Activated B cell treated with CpG ODN at 0.5 μM for 24 hours (primary cell): ENCODE measurements at places on chromosomes 11 and 22. TPM values are rescaled to one million over a fixed set of nuclear protein-coding genes. Genes with fewer than 3 reads are reported as not detected.

GRCh38 chr11:128345316-128345715 is 242.0 kb downstream of the ETS1 start:
- no peak overlapping the region for H3K27ac ChIP-seq
- no peaks in the 10 kb centered on the region for H3K27me3 ChIP-seq
- no peaks in the 10 kb centered on the region for H3K36me3 ChIP-seq
- DNase-seq = no peak
- H3K4me1 ChIP-seq = peaks cover 43% of the 10 kb centered on the region

GRCh38 chr11:113470233-113470632 is 5.0 kb downstream of the DRD2 start:
- DNase-seq = no peak
- H3K27me3 ChIP-seq = peaks cover 32% of the 10 kb centered on the region
- H3K36me3 ChIP-seq = no peaks in the 10 kb centered on the region
- no peak overlapping the region for H3K27ac ChIP-seq
- no peak overlapping the region for H3K4me3 ChIP-seq
- H3K4me1 ChIP-seq = peaks cover 4% of the 10 kb centered on the region

- no peak overlapping the region for H3K27ac ChIP-seq
- peaks cover 38% of the 10 kb centered on the region for H3K4me1 ChIP-seq
- DNase-seq = no peak
- H3K27me3 ChIP-seq = no peaks in the 10 kb centered on the region
Observed at GRCh38 chr11:100739666-100740065, 52.6 kb downstream of the ARHGAP42 start.

- no peak for DNase-seq
- H3K4me3 ChIP-seq = no peak overlapping the region
- H3K27me3 ChIP-seq = no peaks in the 10 kb centered on the region
- H3K4me1 ChIP-seq = no peaks in the 10 kb centered on the region
- H3K27ac ChIP-seq = no peak overlapping the region
Observed at GRCh38 chr11:132844956-132845696, 687.2 kb downstream of the OPCML start.

The HOATZ gene
- total RNA-seq = not detected in 2 replicates

GRCh38 chr11:70913715-70914231 is 338.6 kb downstream of the SHANK2 start:
- no peak overlapping the region for H3K27ac ChIP-seq
- H3K36me3 ChIP-seq = no peaks in the 10 kb centered on the region
- peaks cover 6% of the 10 kb centered on the region for H3K4me1 ChIP-seq
- no peak overlapping the region for H3K4me3 ChIP-seq
- peaks cover 21% of the 10 kb centered on the region for H3K27me3 ChIP-seq

- no peak overlapping the region for H3K4me3 ChIP-seq
- DNase-seq = no peak
- no peaks in the 10 kb centered on the region for H3K27me3 ChIP-seq
- peaks cover 63% of the 10 kb centered on the region for H3K4me1 ChIP-seq
- peak overlapping the region; percentile 83 for H3K27ac ChIP-seq
Observed at GRCh38 chr22:31342389-31343140, 3.6 kb downstream of the PATZ1 start.

The HBE1 gene
- not detected in 2 replicates for total RNA-seq

- H3K4me1 ChIP-seq = no peaks in the 10 kb centered on the region
- no peak overlapping the region for H3K4me3 ChIP-seq
- DNase-seq = no peak
- H3K36me3 ChIP-seq = no peaks in the 10 kb centered on the region
- no peak overlapping the region for H3K27ac ChIP-seq
- peaks cover 14% of the 10 kb centered on the region for H3K27me3 ChIP-seq
Observed at GRCh38 chr22:19634226-19634975, 79.9 kb upstream of the SEPTIN5 start.

DNA sequence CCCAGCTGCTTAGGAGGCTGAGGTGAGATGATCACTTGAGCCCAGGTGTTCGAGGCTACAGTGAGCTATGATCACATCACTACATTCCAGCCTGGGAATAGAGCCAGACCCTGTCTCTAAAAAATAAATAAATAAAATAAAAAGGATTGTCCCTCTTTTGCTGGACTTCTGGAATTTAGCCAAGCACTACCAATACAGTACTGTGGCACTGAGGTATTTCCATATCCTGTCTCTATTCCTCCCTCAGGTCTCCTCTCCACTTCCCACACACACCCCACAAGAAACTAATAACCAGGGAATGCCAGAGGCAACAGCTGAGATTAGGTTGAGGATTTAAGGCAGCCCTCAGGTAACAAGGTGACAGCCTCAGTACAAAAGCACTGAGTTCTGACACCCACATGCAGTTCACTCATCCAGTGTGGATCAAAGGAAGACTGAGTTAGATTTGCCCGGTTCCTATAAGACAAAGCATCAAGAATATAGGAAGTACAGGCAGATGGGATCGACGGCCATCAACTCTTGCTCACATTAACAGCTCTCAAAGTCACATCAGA is 4.5 kb upstream of the PPP2R1B start:
- H3K4me3 ChIP-seq = no peak overlapping the region
- H3K27ac ChIP-seq = no peak overlapping the region
- DNase-seq = no peak
- peaks cover 2% of the 10 kb centered on the region for H3K36me3 ChIP-seq

The CEP57 gene
- total RNA-seq = 52.6 and 53.7 TPM in 2 replicates

DNA sequence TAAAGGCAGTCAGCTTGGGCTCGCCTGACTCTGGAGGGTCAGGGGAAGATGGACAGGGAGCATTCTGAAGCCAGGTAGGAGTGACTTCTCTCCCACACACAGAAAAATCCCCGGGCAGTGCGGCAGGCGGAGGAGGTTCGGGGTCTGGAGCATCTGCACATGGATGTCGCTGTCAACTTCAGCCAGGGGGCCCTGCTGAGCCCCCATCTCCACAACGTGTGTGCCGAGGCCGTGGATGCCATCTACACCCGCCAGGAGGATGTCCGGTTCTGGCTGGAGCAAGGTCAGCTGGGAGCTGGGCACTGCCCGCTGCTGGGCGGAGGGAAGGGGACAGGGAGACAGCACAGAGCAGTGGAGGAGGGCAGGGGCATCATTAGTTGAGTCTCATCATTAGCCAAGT is 13.2 kb upstream of the POU2F3 start:
- no peaks in the 10 kb centered on the region for H3K36me3 ChIP-seq
- peaks cover 7% of the 10 kb centered on the region for H3K27me3 ChIP-seq
- peaks cover 10% of the 10 kb centered on the region for H3K4me1 ChIP-seq
- H3K4me3 ChIP-seq = no peak overlapping the region
- H3K27ac ChIP-seq = no peak overlapping the region
- DNase-seq = no peak

The HBG1 gene
- total RNA-seq = not detected in 2 replicates

The CHRDL2 gene
- not detected in 2 replicates for total RNA-seq

The KCNQ1OT1 gene
- 0.88 and 1.2 TPM in 2 replicates for total RNA-seq

- H3K4me3 ChIP-seq = no peak overlapping the region
- DNase-seq = no peak
- H3K27ac ChIP-seq = no peak overlapping the region
- peaks cover 2% of the 10 kb centered on the region for H3K4me1 ChIP-seq
- peaks cover 33% of the 10 kb centered on the region for H3K27me3 ChIP-seq
- no peaks in the 10 kb centered on the region for H3K36me3 ChIP-seq
Observed at GRCh38 chr11:32444186-32444585, 8.8 kb upstream of the WT1 start.

The KDM4D gene
- 0.67 and 0.93 TPM in 2 replicates for total RNA-seq

The KDM4E gene
- total RNA-seq = not detected in 2 replicates

The P2RY2 gene
- 0.22 and 0.42 TPM in 2 replicates for total RNA-seq

The MYOD1 gene
- not detected in 2 replicates for total RNA-seq

GRCh38 chr11:125496529-125496857 is 428 bp upstream of the FEZ1 start:
- no peak overlapping the region for H3K27ac ChIP-seq
- peak overlapping the region; percentile 85 for H3K4me3 ChIP-seq
- H3K27me3 ChIP-seq = peaks cover 33% of the 10 kb centered on the region
- no peaks in the 10 kb centered on the region for H3K36me3 ChIP-seq
- H3K4me1 ChIP-seq = peaks cover 24% of the 10 kb centered on the region

DNA sequence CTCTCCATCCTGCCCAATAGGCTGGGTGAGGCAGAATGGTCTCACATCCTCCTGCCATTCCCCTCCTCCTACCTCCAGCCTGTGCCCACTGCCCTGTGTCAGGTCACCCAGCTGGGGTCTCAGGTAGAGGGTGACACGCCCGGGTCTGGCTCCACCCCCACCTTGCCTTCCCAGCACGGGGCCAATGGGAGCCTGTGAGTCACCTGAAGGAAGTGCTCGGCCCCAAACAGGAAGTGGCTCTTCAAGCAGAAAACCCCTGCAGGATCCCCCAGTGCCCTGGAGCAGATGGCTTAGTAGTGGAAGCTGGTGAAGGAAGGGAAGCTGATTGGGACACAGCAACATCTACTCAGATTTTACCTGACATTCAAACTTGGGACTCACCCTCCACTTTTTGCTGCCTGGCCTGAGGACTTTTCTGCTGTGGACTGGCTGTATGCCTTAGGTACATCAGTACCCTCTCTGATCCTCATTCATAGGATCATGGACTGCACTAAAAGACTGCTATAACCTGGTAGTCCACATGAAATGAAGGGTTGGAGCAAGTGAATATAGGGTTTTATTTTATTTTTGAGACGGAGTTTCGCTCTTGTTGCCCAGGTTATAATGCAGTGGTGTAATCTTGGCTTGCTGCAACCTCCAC is 33.4 kb downstream of the GDPD5 start:
- H3K4me3 ChIP-seq = peak overlapping the region; percentile 53
- no peak overlapping the region for H3K27ac ChIP-seq
- H3K4me1 ChIP-seq = peaks cover 13% of the 10 kb centered on the region

DNA sequence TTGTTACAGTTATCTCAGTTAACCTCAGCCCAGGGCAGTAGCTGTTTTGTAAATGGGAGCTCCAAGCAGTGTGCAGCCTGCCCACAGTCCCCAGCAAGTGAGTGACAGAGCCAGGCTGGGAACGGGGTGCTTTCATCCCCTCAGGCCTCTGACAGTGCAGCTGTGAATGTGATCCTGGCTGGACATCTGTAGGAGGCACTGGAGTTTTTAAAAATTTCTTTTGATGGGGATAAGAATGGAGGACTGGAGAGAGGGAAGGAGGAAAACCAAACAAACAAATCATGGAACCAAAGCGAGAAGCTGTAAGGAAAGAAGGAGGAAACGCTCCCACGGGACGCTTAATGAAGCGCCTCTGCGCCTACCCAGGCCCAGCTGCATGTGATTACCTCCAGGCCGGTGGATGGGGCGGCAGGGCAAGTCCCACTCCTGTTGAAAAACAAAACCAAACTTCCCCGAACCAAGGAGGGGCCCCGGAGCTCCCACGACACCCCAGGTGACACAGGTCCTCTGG is 40.6 kb downstream of the SCUBE1 start:
- H3K36me3 ChIP-seq = no peaks in the 10 kb centered on the region
- H3K4me3 ChIP-seq = no peak overlapping the region
- no peak overlapping the region for H3K27ac ChIP-seq
- H3K27me3 ChIP-seq = peaks cover 10% of the 10 kb centered on the region
- no peaks in the 10 kb centered on the region for H3K4me1 ChIP-seq

DNA sequence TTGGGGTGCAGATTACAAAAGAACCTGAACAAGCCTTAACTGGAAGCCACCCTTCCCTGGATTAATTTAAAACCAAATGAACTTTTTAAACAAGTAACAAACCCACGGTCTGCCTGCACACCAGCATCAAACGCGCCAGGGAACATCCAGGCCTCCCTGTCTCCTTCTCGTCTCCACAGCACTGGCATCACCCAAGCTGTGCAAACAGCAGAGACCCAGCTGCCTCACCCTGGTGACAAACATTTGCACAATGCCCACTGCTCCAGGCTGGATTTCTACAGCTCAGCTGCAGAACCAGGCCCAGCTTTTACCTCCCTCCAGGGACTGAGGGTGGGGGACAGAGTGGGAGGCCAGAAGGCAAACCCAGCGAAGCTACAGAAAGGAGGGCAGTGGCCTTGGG is 7.0 kb downstream of the RPL3 start:
- no peak for DNase-seq
- peaks cover 64% of the 10 kb centered on the region for H3K36me3 ChIP-seq
- no peaks in the 10 kb centered on the region for H3K27me3 ChIP-seq
- H3K27ac ChIP-seq = no peak overlapping the region

DNA sequence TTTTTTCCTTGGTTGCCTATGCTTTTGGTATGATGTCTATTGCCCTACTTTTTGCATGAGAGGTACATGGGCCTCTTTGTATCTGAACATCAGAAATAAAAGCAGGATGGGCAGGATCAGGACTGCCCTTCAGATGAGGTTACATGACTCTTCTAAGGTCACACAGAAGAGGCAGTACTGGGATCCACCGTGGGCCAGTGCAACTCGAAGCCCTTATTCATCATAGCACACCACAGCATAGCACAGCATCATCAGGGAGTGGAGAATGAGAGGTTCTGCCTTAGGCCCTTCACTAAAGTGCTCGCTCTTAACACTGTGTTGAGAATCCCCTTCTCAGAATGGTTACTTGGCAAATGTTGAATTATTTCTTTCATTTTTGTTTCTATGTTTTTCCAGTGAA is 88.3 kb downstream of the C22orf31 start:
- no peak for DNase-seq
- no peak overlapping the region for H3K4me3 ChIP-seq
- H3K36me3 ChIP-seq = no peaks in the 10 kb centered on the region

DNA sequence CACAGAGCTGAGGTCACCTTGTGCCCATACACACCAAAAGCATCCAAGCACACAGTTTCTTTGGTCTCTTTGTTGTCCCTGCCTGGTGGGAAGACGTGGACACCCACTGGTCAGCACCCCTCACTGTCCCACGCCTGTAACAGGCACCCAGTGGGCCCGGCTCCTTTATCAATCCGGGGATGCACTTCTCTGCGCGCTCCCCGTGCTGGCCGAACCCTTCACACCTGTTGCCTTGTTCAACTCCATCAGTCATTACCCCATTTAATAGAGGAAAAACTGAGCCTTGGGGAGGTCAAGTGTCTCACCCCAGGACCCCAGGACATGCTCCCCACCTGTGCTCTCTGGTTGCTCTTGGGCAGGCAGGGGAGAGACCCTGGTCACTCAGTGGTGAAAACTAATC is 49.7 kb upstream of the FGF3 start:
- H3K4me1 ChIP-seq = no peaks in the 10 kb centered on the region
- no peak overlapping the region for H3K4me3 ChIP-seq
- H3K27me3 ChIP-seq = peaks cover 12% of the 10 kb centered on the region
- no peaks in the 10 kb centered on the region for H3K36me3 ChIP-seq
- no peak for DNase-seq

GRCh38 chr11:103537904-103538502 is 428.8 kb downstream of the DYNC2H1 start:
- no peak overlapping the region for H3K4me3 ChIP-seq
- no peaks in the 10 kb centered on the region for H3K4me1 ChIP-seq
- no peaks in the 10 kb centered on the region for H3K36me3 ChIP-seq
- H3K27me3 ChIP-seq = no peaks in the 10 kb centered on the region
- no peak for DNase-seq

- peaks cover 3% of the 10 kb centered on the region for H3K27me3 ChIP-seq
- no peak overlapping the region for H3K27ac ChIP-seq
- DNase-seq = no peak
- peaks cover 7% of the 10 kb centered on the region for H3K4me1 ChIP-seq
Observed at GRCh38 chr11:118656563-118657165, 22.8 kb downstream of the TREH start.

GRCh38 chr11:15889363-15890030 is 466.8 kb downstream of the SOX6 start:
- no peaks in the 10 kb centered on the region for H3K36me3 ChIP-seq
- DNase-seq = no peak
- H3K4me1 ChIP-seq = no peaks in the 10 kb centered on the region
- no peak overlapping the region for H3K27ac ChIP-seq
- H3K27me3 ChIP-seq = no peaks in the 10 kb centered on the region

GRCh38 chr11:5282628-5283027 is 12.9 kb upstream of the HBE1 start:
- H3K27ac ChIP-seq = no peak overlapping the region
- H3K4me3 ChIP-seq = no peak overlapping the region
- DNase-seq = no peak

- no peaks in the 10 kb centered on the region for H3K36me3 ChIP-seq
- H3K4me3 ChIP-seq = no peak overlapping the region
- H3K27ac ChIP-seq = no peak overlapping the region
Observed at GRCh38 chr11:78656327-78656726, 81.7 kb upstream of the NARS2 start.
